ENCODE measurements at places on chromosomes 7 and 10.

- DNase-seq: no peak
These were observed 15.2 kb upstream of the CPA1 start for GRCh38 chr7:130365088-130365487.

DNA sequence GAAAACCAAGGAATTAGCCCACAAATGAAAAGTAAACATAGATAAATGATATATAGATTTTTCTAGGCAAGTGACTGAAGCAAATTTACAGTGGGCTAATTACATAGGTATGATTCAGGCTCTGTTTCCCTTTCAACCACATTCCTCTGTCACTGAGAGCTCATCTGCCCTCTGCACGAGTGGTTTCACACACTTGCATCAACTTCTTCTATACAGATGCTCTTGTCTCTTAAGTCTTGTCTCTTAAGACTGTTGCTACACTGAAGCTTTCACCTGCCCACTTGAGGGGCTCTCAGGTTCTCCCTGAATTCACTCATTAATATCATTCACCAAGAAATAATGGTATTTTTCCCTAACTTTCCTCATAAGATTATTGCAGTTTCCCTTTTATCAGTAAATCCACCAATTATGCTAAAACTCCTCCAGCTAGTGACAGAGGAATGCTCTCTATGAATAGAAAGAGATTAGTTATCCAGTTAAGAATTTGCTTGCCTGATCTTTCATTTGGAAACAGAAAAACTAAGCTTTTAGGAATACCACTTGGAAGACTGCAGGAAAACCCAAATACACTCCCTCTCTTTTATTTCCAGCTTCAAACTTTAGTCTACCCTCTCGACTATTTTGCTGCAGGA lies 95.7 kb downstream of the ELAPOR2 start:
- no peak for DNase-seq

GRCh38 chr7:146216396-146217041 lies 99.9 kb downstream of the CNTNAP2 start:
- no peak for DNase-seq

GRCh38 chr7:65798111-65799075 lies 74.5 kb upstream of the VKORC1L1 start:
- DNase-seq: peak; percentile 70

DNA sequence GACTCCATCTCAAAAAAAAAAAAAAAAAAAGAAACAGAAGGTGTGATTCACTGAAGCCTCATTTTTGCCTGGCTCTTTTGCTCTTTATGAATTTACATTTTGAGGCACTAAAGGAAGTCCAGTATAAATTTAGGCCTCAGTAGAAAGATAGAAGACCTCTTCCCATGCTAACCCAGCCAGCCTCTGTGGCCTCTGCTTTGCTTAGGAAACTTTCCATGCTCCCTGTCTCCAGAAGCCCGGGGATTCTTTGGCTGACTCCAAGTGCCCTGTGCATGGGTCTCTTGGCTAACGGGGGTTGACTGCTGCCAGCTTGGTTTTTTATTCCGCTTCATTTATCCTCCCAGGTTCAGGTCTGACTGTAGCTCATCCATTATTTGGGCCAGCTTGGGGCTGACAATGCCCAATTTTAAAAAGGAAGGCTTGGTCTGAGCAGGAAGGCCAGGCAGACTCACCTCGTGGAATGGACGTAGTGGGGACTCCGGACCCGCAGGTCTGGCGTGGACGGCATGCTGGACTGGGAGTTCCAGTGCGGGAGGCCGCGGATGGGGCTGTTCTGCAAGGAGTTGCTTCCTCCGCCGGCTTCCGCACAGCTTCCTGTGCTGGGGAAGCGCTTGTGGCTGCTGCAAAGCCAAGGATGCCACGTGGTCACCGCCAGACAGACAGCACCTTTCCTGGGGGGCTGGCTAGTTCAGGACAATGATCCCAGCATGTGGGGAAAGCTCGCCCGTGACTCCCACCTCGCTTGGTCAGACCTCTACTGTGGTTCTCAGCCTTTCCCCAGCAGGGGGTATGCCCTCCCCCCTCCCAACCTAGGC lies 72.3 kb downstream of the PRPF18 start:
- DNase-seq: no peak

- no peak for DNase-seq
These were observed 43.5 kb downstream of the KMT2C start for GRCh38 chr7:152392254-152392653.

- DNase-seq: no peak
These were observed 5.1 kb upstream of the TM9SF3 start for GRCh38 chr10:96591946-96592345.

- DNase-seq: no peak
These were observed 588.8 kb downstream of the REEP3 start for GRCh38 chr10:64109926-64110495.

DNA sequence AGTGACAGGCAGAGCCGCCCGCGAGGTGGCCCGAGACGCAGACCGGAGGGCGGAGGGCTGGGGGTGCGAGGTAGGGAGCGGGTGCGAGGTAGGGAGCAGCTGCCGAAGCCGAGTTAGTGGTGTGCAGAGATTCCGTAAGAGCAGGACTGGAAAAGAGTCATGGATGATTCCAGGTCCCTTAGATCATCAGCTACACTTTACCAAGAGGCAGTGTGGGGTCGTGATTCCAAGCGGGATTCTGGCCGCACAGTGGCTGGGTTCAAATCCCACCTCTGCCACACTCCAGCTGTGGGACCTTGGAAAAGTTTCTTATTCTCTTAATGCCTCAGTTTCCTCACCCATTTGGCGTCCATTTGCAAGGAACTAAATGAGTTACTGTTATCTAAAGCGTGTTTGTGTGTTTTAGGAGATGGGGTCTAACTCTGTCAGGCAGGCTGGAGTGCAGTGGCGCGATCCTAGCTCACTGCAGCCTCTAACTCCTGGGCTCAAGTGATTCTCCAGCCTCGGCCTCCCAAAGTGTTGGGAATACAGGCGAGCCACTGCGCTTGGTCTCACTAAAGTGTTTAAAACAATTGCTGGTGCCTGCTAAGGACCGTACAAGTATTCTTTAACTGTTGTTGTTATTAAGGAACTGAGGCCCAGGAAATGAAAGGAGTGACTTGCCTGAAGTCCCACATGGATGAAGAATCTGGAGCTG lies 1.1 kb downstream of the NDUFB2 start:
- peak; percentile 62 for DNase-seq

DNA sequence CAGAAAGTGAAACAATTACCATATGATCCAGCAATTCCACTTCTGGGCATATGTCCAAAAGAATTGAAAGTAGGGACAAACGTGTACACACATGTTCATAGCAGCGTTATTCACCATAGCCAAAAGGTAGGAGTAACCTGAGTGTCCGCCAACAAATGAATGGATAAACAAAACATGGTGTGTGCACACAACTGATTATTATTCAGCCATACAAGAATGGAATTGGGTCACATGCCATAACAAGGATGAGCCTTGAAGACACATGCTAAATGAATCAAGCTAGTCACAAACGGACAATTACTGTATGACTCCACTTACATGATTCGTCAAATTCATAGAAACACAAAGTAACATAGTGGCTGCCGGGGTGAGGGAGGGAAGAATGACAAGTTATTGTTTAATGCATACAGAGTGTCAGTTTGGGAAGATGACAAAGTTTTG lies 4.1 kb upstream of the OIT3 start:
- peak; percentile 13 for DNase-seq

DNA sequence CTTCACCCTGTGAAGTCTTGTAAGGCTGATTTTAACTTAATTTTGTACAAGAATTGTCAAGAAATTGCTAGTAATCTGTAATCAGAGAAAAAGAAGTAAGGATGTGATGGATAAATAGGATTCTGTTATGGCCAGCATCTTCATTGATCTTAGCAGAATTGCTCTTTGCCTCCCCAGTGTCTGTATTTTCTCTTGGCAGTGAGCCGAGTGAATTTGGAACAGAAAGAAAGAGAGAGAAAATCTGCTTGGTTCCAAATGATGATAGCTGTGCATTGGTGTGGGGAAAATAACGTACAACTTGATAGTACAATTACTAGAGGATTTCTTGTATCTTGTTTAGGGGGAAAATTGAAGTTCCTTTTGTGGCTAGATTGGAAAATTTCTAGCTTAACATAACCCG lies 34.6 kb downstream of the VTI1A start:
- DNase-seq: no peak

- no peak for DNase-seq
These were observed 146.3 kb downstream of the GPR85 start for GRCh38 chr7:112940314-112940732.

DNA sequence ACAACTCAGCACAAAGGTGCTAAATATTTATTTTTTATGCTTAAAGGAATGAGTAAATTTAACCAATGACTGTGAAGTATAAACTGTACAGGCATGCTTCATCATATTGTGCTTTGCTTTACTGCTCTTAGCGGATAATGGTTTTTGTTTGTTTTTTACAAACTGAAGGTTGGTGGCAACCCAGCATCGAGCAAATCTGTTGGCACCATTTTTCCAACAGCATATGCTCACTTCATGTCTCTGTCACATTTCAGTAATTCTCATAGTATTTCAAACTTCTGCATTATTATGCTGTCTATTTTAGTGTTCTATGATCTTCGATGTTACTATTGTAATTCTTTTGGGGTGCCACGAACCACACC lies 22.8 kb downstream of the BRAF start:
- no peak for DNase-seq

DNA sequence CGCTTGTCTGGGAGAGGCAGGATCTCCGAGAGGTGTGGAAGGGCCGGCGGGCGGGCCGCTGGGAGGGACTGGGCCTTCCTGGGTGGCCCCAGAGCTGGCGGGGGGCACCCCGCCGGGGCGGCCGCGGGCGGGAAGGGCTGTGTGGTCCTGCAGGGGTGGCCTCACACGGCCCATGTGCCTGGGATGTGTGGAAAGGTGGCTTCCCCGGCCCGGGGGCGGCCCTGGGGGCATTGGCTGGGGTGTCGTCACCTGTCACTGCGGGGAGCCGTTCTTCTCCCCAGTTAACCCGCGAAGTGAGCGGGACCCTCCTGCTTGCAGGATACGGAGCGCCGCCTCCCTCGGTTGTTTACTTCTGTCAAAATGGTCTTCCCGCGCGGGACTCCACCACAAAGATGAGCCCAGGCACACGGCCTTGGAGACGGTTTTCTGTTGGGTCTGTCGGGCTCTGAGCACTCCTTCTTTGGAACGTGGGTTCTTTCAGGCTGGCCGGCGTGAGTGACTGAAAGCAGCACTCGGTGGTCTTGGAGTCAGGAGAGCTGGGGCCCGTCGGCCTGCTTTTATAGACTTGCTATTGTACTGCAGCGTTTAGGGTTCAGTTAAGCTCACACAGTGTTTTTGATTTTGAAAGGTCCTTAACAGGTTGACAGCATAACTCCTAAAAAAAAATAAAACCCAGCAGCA lies 700 bp downstream of the SMC3 start:
- peak; percentile 43 for DNase-seq

- no peak for DNase-seq
These were observed 50.6 kb upstream of the IGFBP3 start for GRCh38 chr7:45971661-45972175.

DNA sequence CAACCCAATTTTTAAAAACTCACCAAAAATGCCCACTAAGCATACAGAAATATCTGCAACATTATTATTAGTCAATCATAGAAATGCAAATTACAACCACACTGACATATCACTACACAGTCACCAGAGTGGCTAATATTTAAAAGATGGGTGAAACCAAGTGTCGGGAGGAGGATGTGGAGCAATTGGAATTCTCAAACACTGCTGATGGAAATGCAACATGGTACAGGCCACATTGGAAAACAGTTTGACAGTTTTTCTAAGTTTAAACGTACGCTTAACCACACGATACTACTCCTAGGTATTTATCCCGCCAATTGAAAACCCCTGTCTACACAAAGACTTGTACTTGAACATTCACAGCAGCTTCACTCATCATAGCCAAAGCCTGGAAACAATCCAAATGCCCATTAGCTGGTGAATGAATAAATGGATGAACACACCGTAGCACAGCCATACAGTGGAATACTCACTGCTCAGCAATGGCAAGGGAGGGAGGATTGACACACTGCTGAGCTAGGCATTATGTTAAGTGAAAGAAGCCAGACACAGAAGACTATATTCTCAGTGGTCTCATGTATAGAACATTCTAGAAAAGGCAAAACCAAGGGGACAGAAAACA lies 16.3 kb downstream of the GCK start:
- DNase-seq: no peak

DNA sequence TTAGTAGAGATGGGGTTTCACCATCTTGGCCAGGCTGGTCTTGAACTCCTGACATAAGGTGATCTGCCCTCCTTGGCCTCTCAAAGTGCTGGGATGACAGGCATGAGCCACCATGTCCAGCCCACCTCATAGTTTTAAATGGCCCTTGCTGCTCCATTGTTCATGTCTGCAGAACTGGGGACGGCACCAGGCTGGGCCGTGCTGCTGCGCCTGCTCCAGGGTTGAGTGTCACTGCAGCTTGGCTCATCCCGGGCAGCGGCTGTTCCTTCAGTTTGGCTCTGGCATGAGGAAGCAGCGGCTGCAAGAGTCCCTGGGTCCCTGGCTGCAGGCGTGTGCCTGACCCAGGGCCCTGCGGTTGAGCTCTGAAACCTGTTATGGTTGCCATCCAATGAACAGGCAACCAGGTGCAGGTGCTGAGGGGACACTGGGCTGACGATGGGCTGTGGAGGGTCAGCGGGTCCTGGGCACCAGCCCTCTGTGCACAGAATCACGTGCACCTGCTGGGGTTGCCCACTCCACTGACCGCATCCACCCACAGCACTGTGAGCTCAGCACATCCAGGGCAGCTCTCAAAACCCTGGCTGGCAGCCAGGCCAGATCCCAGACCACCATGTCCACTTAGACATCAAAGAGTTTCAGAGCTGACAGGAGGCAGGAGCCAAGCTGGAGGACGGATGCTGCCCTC lies 70.2 kb upstream of the PPP2R2D start:
- no peak for DNase-seq

DNA sequence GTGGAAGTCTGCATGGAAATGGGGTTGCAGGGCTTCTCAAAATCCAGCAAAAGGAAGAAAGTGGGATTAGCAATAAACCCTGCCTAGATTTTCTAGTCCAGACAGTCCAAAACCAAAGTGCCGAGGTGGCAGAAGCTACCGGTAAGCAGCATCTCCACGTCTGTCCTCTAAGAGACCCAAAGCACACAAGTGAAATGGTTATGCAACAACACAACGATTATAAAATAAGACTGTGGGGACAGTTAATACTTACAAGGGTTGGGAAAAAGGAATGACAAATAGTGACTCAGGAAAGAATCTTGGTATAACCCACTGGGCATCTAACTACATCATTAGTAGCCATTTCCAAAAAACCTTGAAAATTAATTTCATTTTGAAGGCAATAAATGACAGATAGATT lies 24.7 kb downstream of the CREB3L2 start:
- DNase-seq: no peak

Data from EL (cell line).